ENCODE measurements at places on chromosomes 13 and 19. TPM values are rescaled to one million over a fixed set of nuclear protein-coding genes. Genes with fewer than 3 reads are reported as not detected.

GRCh38 chr19:32652894-32653598 lies 21.9 kb downstream of the ANKRD27 start:
- no peak overlapping the region for H3K4me3 ChIP-seq
- no peak for DNase-seq
- peaks cover 5% of the 10 kb centered on the region for H3K4me1 ChIP-seq
- H3K36me3 ChIP-seq, result peaks cover 5% of the 10 kb centered on the region

Gene KBTBD7
- 4.8 TPM for total RNA-seq

Gene ZNF221
- total RNA-seq, result 4.2 TPM

Gene CYP4F12
- total RNA-seq, result not detected

- H3K36me3 ChIP-seq, result no peaks in the 10 kb centered on the region
- H3K27ac ChIP-seq, result no peak overlapping the region
- H3K27me3 ChIP-seq, result no peaks in the 10 kb centered on the region
- H3K4me1 ChIP-seq, result peaks cover 5% of the 10 kb centered on the region
- no peak for DNase-seq
- H3K4me3 ChIP-seq, result no peak overlapping the region
Measured at GRCh38 chr13:25468325-25469168, 96.8 kb downstream of the ATP8A2 start.

GRCh38 chr19:33470040-33470330 lies 51.6 kb downstream of the PEPD start:
- H3K27ac ChIP-seq, result no peak overlapping the region
- H3K36me3 ChIP-seq, result no peaks in the 10 kb centered on the region
- no peak for DNase-seq
- peaks cover 1% of the 10 kb centered on the region for H3K27me3 ChIP-seq

GRCh38 chr19:3474010-3474409 lies 6.3 kb downstream of the SMIM24 start:
- H3K36me3 ChIP-seq, result no peaks in the 10 kb centered on the region
- H3K4me1 ChIP-seq, result peaks cover 6% of the 10 kb centered on the region
- peaks cover 25% of the 10 kb centered on the region for H3K27me3 ChIP-seq
- H3K27ac ChIP-seq, result peak overlapping the region; percentile 19
- H3K4me3 ChIP-seq, result no peak overlapping the region
- no peak for DNase-seq

Gene SLC5A5
- not detected for total RNA-seq

DNA sequence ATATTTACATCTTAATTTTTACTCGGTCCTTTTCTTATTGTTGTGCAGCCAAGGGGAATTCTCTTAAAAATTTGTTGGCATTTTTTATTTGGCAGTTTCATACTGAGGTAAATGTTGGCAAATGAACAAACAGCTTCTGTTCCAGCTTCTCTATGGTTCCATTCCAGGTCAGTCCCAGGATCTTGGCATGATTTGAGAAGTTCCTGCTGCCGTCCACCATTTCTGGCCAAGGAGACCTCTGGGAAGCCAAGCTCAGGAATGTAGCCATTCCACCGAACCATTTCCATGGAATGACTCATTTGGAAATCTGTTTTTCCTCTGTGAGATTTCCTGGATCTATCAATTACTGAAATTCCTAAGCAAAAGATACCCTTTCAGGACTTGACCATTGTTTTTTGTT lies 43.9 kb downstream of the SLC10A2 start:
- H3K4me3 ChIP-seq, result no peak overlapping the region
- H3K4me1 ChIP-seq, result no peaks in the 10 kb centered on the region
- no peak for DNase-seq
- H3K36me3 ChIP-seq, result no peaks in the 10 kb centered on the region
- H3K27me3 ChIP-seq, result no peaks in the 10 kb centered on the region
- H3K27ac ChIP-seq, result no peak overlapping the region

GRCh38 chr13:36555151-36555986 lies 118.5 kb upstream of the SERTM1 start:
- DNase-seq, result no peak
- no peak overlapping the region for H3K4me3 ChIP-seq
- no peaks in the 10 kb centered on the region for H3K36me3 ChIP-seq
- no peak overlapping the region for H3K27ac ChIP-seq
- no peaks in the 10 kb centered on the region for H3K27me3 ChIP-seq
- no peaks in the 10 kb centered on the region for H3K4me1 ChIP-seq

DNA sequence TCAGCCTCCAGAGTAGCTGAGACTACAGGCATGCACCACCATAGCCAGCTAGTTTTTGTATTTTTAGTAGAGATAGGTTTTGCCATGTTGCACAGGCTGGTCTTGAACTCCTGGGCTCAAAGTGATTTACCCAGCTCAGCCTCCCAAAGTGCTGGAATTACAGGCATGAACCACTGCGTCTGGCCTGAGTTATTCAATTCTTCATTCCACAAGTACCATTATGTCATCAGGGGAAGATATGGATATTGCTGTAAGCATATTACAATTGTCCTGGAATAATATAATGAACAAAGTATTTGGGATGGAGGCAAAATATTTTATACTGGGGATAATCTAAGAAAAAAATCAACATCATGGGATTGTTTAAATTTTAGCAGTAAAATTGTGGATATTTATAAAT lies 646.0 kb upstream of the SLITRK6 start:
- no peaks in the 10 kb centered on the region for H3K4me1 ChIP-seq
- H3K27ac ChIP-seq, result no peak overlapping the region
- no peaks in the 10 kb centered on the region for H3K36me3 ChIP-seq
- H3K4me3 ChIP-seq, result no peak overlapping the region

DNA sequence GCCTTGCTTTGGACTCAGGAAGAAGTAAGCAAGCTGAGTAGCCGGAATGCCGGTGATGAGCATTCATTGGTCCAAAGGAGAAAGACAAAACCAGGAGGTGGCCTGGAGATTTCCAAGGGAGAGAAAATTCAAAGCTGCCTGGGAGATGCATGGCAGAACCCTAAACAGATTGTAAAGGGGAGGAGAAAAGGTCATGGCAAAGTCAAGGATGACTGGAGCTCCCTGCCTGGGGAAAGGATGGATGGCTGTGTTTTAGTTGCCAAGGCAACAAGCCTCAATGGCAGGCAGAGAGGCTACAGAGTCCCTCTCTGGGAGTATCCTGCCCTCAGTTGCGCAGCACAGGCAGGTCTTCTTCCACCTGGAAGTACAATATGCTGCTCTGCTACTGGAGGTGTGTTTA lies 134.0 kb downstream of the ENOX1 start:
- H3K4me1 ChIP-seq, result no peaks in the 10 kb centered on the region
- peaks cover 2% of the 10 kb centered on the region for H3K27me3 ChIP-seq
- no peak overlapping the region for H3K27ac ChIP-seq
- DNase-seq, result no peak
- H3K4me3 ChIP-seq, result no peak overlapping the region
- H3K36me3 ChIP-seq, result no peaks in the 10 kb centered on the region

DNA sequence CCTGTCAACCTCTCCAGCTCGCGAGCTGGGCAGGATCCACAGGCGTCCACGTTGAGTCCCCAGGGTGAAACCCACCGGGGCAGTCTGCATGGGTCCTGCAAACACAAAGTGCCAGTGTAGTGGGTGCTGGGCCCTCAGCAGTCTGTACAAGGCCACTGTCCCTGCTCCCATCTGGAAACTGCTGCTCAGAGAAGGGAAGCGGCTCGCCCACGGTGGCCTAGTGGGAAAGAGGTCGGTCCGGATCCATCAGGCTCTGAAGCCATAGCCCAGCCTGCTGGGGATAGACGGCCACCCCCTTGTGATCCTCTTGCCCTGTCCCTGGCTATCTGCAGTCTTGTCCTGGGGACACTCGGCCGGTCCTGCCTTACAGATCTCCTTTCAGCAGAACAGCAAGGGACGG lies 2.6 kb upstream of the DIRAS1 start:
- H3K4me3 ChIP-seq, result no peak overlapping the region
- H3K4me1 ChIP-seq, result peaks cover 26% of the 10 kb centered on the region
- H3K27ac ChIP-seq, result peak overlapping the region; percentile 81

Gene OR7G2
- not detected for total RNA-seq

- no peak overlapping the region for H3K4me3 ChIP-seq
- H3K27ac ChIP-seq, result no peak overlapping the region
- H3K36me3 ChIP-seq, result no peaks in the 10 kb centered on the region
- H3K27me3 ChIP-seq, result peaks cover 24% of the 10 kb centered on the region
- peaks cover 4% of the 10 kb centered on the region for H3K4me1 ChIP-seq
Measured at GRCh38 chr13:94677799-94678198, 34.5 kb downstream of the SOX21 start.

Measured in HFFc6 (cell line).